ENCODE measurements at places on chromosomes 1 and 21. TPM values are rescaled to one million over a fixed set of nuclear protein-coding genes. Genes with fewer than 3 reads are reported as not detected.

GRCh38 chr1:167880580-167881021 lies 33.3 kb downstream of the ADCY10 start:
- no peak for DNase-seq

DNA sequence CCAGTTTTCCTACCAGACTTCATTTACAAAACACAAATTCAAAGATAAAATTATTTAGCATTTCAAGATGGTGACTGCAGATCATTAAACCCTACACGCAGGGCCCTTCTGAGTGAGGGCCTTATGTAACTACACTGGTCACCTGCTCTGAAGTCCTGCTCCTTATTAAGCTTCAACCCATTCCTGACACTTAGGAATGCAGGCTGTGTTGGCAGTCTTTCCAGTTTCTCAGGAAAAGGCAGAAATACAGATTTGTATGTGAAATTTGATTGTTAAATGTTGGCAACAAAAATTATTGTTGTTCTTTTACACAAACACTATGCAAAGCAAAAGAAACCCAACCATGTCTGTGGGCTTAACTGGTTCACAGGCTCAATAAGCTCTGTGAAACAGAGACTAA lies 25.8 kb upstream of the BCAS2 start:
- no peak for DNase-seq

DNA sequence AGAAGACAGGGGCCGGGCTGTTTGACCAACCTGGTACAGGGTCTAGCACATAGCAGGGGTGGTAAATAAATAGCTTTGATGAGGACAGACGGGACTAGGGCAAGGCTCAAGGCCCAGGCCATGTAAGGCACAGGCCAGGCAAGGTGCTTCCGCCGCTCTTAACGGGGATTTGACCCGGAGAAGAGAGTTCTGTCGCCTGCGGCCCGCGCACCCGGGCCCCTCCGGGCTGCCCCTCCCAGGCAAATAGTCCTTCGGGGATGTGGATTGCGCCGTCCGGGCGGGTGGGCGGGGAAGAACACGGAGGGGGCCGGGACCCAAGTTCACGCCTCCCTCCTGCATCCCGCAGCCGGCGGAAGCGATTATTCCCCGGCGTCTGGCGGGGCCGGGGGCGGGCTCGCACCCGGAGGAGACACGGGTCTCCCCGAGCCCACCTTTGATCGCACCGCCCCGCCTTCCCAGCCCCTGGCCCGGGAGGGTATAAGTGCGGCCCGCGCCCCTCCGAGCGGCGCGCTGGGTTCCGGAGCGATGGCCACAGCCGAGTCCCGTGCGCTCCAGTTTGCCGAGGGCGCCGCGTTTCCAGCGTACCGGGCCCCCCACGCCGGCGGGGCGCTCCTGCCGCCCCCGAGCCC lies at the start of gene MIXL1:
TSS of gene MIXL1 (plus strand) at position 508 of the 629 bp plus-strand sequence. CDS start at position 526, 18 bp downstream.
- DNase-seq = peak; percentile 61

Gene FTCD
- total RNA-seq = 0.30 TPM

Gene SNRNP40
- 132 TPM for total RNA-seq

DNA sequence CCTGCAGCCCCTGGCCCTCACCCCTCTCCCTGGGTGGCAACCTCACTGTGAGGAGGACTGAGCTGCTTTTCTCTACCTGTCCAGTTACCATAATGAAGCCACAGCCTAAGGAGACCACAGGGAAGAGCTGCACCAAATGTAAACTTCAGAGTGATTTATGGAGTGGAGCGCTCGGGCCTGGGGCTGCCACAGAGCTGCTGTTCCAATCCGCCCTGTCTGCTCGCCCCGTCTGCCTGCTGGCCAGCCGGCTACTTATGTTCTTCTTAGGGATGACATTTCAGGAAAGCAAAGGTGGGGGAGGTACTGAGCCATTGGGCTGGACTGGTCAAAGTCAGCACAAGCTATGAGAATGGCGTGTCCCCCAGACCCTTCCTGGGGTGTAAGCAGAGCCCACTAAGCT lies 17.9 kb downstream of the SYT6 start:
- no peak for DNase-seq

Gene FCGR2B
- total RNA-seq = not detected

DNA sequence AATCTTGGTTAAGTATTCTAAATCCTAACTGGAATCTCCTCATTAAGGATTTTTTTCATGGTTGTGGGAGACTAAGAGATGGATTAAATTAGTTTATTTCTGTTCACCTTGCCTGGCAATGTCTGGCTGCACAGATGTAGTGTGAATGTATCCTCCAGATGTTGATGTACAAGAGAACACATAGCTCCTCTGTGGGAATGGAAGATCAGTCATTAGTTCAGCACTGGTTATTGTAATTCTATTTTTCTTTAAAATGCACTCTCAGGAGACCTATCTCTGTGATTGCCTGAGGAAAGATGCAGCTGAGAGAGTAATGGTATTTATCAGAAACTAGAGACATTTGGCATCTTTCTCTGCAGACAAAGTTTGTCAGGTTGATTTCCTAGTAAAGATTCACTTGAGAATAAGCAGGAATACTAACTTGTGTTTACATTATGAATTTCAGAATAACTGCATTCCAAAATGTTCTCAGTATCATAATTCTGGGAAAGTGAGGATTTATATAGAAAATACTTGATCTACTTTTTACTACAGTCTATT lies 178.6 kb downstream of the GIPC2 start:
- DNase-seq = no peak

DNA sequence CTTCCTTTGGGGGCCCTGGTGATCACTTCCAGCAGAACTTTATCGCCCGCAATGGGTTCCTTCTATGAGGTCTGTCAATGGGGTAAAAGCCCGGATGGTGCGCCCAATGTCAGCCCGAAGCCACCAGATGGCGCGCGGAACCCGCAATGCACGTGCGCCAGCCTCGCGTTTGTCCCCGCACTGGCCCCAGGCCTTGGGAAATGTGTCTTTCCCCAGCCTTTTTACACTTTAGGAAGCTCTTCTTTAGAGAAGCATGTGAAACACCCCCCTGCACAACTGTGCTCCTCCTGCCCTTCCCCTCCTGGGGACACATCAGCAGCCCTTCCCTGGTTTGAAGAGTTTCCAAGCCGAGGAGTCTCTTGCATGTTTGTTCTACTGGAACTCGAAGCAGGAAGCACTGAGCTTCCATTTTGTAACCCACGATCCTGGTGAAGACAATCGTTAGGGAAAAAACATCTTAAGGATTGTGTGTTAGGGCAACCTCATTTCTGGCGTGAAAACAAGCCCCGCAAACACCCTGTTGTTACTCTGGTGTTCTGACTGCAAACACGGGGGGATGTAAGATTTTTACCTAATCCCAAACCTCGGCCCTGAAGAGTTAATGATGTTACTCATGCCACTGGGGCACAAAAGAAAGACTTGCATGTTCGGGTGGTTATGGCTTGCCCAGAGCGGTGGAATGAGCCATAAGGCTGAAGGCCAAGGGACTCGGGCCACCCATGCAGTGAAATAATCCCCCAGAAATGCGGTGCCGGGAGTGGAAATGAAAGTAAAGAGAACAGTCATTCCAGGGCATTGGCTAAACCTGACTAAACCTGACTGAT lies 20.4 kb upstream of the TARBP1 start:
- DNase-seq = peak; percentile 96

GRCh38 chr1:10074852-10075730 lies 42.3 kb downstream of the UBE4B start:
- no peak for DNase-seq

GRCh38 chr1:10665930-10666850 lies 130.3 kb downstream of the CASZ1 start:
- DNase-seq = no peak

Gene FAM167B
- 0.57 TPM for total RNA-seq

DNA sequence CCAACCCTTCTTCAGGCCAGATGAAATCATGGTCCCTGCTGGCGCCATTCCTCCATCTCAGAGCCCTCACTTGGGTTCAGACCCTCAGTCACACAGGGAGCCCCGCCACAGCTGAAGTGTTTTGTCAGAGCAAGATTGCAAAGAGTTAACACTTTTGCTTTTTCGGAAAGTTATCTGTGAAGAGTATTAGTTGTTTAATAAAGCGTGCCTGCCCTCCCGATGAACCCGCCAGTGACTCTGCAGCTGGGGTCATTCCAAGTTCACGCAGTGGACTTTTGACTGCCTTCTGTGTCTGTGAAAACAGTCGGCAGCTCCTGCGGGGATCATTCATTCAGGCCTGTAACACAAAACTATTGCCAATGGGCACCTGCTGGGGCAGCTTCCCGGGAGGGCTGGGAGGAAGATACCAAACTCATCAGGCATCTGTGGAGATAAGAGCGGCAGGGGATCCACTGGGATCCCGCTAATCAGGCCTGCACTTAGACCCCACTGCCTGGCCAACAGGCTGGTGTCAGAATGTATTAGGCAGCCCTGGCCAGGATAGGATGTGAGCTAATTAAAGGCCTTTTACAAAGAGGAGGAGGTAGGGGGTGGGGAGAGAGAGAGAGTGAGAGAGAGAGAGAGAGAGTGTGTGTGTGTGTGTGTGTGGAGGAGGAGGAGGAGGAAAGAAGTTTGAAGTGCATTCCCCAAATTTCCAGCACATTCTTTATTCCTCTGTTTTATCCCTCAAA lies 184.5 kb downstream of the DHRS3 start:
- no peak for DNase-seq

GRCh38 chr1:53038566-53038965 lies 23.4 kb upstream of the PODN start:
- DNase-seq = no peak

- DNase-seq = no peak
Observed at GRCh38 chr1:203769505-203770343, 4.7 kb downstream of the LAX1 start.

GRCh38 chr1:210800756-210801155 lies 333.2 kb downstream of the KCNH1 start:
- DNase-seq = no peak

- no peak for DNase-seq
Observed at GRCh38 chr1:116488071-116488470, 82.8 kb downstream of the CD58 start.

Gene C1orf56
- 1.0 TPM for total RNA-seq

Gene MYBPH
- total RNA-seq = not detected

Gene FCMR
- 23.2 TPM for total RNA-seq

- DNase-seq = no peak
Observed at GRCh38 chr1:81702079-81702715, 98.5 kb upstream of the ADGRL2 start.

DNA sequence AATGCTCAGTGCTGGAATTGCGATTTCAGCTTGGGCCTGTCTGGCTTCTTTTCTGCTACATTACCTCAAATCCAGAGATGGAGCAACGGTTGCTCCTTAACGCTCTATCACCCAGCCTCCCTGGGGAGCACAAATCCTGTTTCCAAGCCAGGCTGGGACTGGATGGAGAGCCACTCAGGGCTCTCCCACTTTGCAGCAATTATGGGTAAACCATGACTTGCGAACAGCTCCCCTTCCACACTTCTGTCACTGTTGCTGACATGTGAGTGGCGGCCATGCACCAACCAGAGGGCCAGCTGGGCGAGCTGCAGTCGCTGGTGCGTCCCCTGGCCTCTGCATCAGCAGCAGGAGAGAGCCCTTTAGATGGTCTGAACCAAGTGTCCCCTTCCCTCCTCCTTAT lies 65.1 kb upstream of the RAB4A start:
- no peak for DNase-seq

Gene MAB21L3
- total RNA-seq = not detected

GRCh38 chr1:116794804-116795481 lies 40.7 kb downstream of the CD2 start:
- no peak for DNase-seq

- DNase-seq = no peak
Observed at GRCh38 chr1:47578721-47579419, 141.0 kb downstream of the FOXD2 start.

- peak; percentile 56 for DNase-seq
Observed at GRCh38 chr1:221801251-221801661, 59.4 kb upstream of the DUSP10 start.

DNA sequence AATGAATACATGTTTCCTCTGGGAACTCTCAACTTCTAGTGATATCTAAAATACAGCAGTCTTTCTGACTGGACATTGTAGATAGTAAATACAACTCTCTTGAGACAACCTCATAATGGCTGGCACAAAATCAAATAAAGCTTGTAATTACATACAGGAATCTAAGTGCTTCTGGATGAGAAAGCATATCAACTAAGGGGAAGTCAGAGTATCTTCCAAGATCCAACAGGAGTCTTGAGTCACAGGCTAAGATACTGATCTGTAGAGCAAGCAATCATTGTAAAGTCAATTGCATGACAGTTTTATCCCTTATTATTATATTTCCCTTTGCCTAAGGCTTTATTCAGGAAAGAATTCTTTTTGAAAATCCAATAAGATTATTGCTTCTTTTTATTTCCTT lies 249.9 kb downstream of the LRRIQ3 start:
- no peak for DNase-seq

- no peak for DNase-seq
Observed at GRCh38 chr1:75136921-75137641, 2.9 kb downstream of the LHX8 start.

DNA sequence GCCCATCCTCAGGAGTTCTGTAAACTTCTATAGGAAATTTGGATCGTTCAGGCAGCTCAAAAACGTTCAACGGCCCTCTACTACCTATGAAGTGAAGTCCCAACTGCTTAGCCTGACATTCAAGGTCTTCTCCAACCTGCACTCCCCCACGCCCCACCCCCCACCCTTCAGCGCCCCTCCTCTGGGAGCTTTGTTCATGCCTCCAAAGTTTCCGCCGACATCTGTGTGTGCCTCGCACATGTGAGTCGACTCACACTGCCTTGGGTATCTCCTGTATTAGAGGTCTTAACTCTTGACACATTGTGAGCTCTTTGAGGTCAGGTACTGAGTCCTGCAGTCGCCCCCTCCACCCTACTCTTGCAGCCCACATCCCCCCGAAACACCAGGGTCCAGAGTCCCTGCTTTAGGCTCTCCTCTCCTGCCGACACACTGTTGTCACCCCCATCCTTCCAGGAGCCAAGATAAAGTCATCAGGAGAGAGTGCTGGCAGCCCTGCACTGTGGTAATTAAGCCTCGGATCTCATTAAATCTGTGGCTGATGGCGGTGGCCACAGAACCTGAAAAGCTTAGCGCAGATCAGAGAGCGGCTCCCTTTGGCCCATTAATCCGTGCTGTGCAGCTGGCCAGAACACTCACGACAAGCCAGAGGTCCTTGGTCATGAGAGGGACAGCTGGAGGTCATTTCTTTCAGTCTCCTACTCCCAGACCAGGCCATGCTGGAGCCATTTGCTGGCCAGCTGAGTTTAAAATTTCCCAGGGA lies 1.4 kb upstream of the PAFAH2 start:
- no peak for DNase-seq

GRCh38 chr1:1928231-1929101 lies 9.4 kb upstream of the TMEM52 start:
- no peak for DNase-seq

- no peak for DNase-seq
Observed at GRCh38 chr21:34545079-34545884, 33.3 kb upstream of the KCNE1 start.

Gene TEDDM1
- total RNA-seq = not detected

- DNase-seq = no peak
Observed at GRCh38 chr1:8992936-8993687, 33.1 kb downstream of the SLC2A7 start.

- DNase-seq = no peak
Observed at GRCh38 chr1:183778568-183779433, 26.1 kb upstream of the RGL1 start.

DNA sequence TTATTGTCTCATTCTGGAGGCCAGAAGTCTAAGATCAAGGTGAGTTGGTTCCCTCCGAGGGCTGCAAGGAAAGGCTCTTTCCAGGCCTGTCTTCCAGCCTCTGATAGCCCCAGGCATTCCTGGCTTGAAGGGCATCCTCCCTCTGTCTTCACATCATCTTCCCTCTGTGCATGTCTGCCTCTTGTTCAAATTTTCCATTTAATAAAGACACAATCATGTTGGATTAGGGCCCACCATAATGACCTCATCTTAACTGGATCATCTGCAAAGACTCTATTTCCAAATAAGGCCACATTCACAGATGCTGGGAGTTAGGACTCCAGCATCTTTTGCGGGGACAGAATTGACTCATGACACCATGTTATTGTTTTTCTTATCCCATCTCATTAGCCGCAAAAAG lies 24.5 kb downstream of the HUNK start:
- no peak for DNase-seq

Measured in activated CD4-positive, alpha-beta T cell treated with anti-CD3 and anti-CD28 coated beads, Interleukin-2, amount 10 ng/mL, durations not matched to agents 24 days and 14 days (primary cell).